Ecto neural progenitor cell (in vitro differentiated cells): ENCODE measurements at places on chromosomes 11 and 22.

GRCh38 chr22:28817919-28818859 is 17.8 kb upstream of the XBP1 start:
- no peak for DNase-seq

- no peak for DNase-seq
Observed at GRCh38 chr22:30038219-30038618, 42.0 kb upstream of the HORMAD2 start.

GRCh38 chr22:36998620-36999351 is 20.5 kb downstream of the TST start:
- DNase-seq, result no peak

DNA sequence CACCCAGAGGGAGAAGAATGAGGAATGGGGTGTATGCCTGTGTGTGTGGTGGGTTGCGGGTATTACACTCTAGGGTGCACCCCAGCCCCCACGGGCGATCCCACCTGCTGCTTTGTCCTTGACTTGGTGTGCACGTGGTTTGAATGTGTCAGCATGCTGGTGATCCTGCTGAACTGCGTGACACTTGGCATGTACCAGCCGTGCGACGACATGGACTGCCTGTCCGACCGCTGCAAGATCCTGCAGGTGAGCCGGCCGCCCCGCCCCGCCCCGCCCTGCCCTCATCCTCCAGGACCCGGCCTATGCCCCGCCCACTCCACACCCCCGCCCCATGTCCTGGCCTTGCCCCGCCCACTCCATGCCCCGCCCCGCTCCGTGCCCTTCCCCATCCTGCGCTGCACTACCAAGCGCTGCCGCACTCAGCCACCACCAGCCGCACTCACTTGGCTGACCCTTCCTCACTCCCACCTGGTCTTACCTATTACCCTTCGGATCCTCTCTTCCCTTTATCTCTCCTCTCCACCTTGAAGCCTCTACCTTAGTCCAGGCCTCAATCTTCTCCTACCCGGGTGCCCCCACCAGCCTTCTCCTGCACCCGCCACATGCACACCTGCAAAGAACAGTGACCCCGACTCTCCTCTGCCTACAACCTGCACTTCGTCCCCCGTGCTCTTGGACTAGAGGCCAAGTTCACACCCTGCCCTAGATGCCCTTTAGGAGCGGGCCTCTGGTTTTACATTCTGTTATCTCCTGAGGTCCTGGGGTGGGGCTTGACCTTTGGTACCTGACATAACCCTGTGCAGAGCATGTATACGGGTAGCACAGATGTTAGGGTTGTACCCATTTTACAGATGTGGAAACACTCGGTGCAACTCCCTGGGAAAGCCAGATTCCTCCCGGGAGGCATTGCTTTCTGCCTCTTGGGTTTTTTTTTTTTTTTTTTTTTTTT is 27.7 kb downstream of the CACNA1I start:
- DNase-seq, result peak; percentile 90

DNA sequence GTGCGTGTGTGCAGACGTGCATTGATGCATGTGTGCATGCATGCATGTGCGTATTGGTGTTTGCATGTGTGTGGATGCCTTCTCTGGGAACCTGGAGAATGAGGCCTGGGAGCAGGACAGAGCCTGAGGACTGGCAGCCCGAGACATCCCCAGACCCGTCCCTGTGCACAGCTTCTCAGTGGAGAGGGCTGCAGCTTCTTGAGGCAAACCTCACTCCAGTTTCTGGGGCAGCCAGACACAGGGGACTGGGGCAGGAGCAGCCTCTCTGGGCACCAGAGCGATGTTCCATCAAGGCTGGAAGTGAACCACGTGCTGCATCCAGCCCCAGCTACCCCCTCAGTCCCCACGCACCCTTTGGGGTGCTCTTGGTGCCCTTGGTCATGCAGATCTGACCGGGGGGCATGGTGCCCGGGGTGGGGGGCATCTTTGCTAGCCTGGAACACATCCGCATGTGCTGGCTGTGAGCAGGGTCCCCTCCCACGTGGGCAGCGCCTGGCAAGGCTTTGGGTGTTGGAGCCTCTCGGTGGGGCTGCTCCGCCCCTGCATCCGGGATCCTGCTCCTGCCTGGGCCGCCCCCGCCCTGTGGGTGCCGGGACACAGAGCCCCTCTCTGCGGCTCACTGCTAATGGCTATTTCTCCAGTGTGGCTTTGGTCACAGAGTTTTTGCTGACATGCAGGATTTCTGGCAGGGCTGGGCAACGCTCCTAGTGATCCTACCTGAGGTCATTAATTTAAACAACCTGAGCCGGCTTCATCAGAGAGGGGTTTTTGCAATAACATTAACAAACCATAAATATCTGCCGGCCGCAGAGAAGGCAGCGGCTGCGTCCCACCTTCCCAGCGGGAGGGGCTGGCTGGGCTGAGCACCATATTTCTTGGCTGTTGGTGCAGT is 434.7 kb downstream of the TBC1D22A start:
- DNase-seq, result peak; percentile 37

DNA sequence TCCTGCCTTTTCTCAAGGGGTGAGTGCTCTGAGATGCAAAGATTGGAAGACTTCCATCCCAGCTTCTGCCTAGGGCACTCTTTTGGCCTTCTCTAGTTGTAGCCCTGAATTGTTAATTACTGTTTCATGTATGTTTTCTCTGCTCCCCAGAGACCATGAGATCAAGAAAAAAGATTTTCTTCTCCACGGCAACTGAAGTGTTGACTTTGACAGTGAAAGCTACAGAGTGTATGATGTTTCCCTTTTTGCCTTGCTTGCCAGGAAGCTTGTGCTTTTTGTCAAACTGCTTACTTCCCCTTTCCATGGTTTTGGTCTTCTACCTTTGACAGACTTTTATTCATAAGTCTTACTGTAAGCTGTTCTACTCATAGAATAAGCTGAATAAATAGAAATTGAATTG is 23.3 kb upstream of the EIF3D start:
- DNase-seq, result no peak
